Lower lobe of right lung (tissue), 2 donors: ENCODE measurements at places on chromosomes 3 and 15. TPM values are rescaled to one million over a fixed set of nuclear protein-coding genes. Genes with fewer than 3 reads are reported as not detected.

KBTBD8 gene
- total RNA-seq, result 5.8 TPM

FAM43A gene
- total RNA-seq, result 12.9 TPM

NAALADL2 gene
- total RNA-seq, result 9.8 TPM

ARL8B gene
- 90.6 TPM for total RNA-seq

GP5 gene
- 0.38 TPM for total RNA-seq

VGLL4 gene
- total RNA-seq, result 45.5 TPM

GOLGA8J gene
- total RNA-seq, result 0.59 TPM

- no peak for DNase-seq
- H3K4me3 ChIP-seq, result no peak overlapping the region
- no peak overlapping the region for H3K27ac ChIP-seq
- H3K4me1 ChIP-seq, result peaks cover 8% of the 10 kb centered on the region
These were observed 65.4 kb downstream of the USF3 start for GRCh38 chr3:113630956-113631542.

DNA sequence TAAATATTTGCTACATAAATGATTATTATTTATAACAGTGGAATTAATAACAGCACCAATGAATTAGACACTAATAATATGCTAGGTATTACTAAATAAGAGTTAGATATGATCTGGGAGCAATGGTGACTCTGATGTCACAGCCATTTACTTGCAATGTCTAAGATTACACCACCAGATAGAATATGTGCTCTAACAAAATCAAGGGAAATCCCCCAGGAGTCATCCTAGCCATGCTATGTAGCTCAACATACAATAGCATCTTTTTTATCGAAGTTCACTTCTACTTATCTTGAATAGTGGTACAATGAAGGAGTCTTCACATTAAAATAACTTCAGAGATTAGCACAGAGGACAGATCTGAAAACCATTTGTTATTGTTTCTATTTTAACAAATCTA, 154.0 kb downstream of the FMN1 start:
- no peaks in the 10 kb centered on the region for H3K36me3 ChIP-seq
- no peaks in the 10 kb centered on the region for H3K4me1 ChIP-seq
- no peak overlapping the region for H3K27ac ChIP-seq
- H3K4me3 ChIP-seq, result no peak overlapping the region
- H3K27me3 ChIP-seq, result no peaks in the 10 kb centered on the region

GRCh38 chr3:196053487-196053886, 28.4 kb downstream of the TFRC start:
- no peak overlapping the region for H3K27ac ChIP-seq
- H3K36me3 ChIP-seq, result peaks cover 100% of the 10 kb centered on the region
- no peak overlapping the region for H3K4me3 ChIP-seq
- H3K4me1 ChIP-seq, result no peaks in the 10 kb centered on the region
- DNase-seq, result no peak
- no peaks in the 10 kb centered on the region for H3K27me3 ChIP-seq

DNA sequence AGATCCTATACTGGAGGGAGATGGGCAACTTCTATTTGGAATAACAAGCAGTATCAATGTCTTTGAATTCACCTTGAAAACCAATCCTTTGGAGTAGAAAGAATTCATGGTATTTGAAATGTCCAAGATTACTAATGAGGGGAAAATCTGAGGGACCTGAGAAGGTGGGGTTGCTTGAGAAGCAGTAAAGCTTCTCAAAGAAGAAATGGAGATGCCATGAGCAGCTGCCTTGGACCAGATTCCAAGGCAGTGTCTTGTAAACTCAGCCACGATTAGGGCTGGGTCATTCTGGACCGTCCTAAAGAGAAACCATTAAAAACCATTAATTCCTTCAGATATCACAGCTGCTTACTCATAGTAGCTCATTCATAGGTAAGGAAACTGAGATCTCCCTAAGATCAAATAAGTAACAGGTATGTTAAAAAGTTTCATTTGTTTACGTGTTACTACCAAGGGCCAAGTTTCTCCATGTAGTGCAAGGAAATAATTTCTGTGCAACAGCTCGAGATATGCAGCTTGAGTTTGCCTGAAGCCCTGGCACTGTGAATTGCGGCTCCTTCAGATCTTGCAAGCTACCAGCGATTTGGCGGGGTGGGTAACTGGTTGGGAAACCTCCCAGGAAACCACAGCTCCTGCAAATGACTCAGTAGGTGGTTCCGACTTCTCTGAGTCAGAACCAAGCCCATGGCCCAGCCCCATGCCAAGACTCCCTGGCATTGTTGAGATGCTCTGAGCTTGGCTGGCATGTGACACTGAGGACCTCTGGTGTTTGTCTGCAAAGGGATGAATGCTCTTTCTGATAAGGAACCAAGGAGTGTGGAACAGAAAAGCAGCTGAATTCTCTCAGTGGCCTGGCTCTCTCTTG, 296.8 kb downstream of the RORA start:
- H3K27ac ChIP-seq, result no peak overlapping the region
- H3K4me3 ChIP-seq, result no peak overlapping the region
- no peaks in the 10 kb centered on the region for H3K4me1 ChIP-seq
- H3K27me3 ChIP-seq, result no peaks in the 10 kb centered on the region

DNA sequence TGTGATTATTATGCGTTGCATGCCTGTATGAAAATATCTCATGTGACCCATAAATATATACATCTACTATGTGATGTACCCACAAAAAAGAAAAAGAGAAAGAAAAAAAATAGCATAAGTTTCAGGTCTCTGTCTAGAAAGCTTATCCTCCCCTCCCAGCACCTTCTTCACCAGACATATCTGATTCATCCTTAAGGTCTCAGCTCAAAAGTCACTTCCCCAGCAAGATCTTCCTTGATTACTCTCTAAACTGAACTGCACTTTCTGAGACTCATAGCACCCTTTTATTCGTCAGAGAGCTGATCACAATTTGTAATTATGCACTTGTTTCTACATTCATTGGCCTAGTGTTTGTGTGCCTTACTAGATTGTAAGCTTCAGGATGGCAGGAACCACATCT, 11.1 kb upstream of the PTPN9 start:
- no peaks in the 10 kb centered on the region for H3K27me3 ChIP-seq
- DNase-seq, result no peak
- H3K27ac ChIP-seq, result no peak overlapping the region
- no peaks in the 10 kb centered on the region for H3K4me1 ChIP-seq
- peaks cover 18% of the 10 kb centered on the region for H3K36me3 ChIP-seq

GRCh38 chr3:36250191-36250590, 130.1 kb upstream of the STAC start:
- H3K4me1 ChIP-seq, result no peaks in the 10 kb centered on the region
- H3K27ac ChIP-seq, result no peak overlapping the region
- no peaks in the 10 kb centered on the region for H3K36me3 ChIP-seq
- no peak overlapping the region for H3K4me3 ChIP-seq

GRCh38 chr3:196918968-196919367, 23.4 kb downstream of the NCBP2 start:
- H3K4me3 ChIP-seq, result no peak overlapping the region
- no peaks in the 10 kb centered on the region for H3K4me1 ChIP-seq
- no peaks in the 10 kb centered on the region for H3K27me3 ChIP-seq
- H3K27ac ChIP-seq, result no peak overlapping the region
- no peak for DNase-seq

DNA sequence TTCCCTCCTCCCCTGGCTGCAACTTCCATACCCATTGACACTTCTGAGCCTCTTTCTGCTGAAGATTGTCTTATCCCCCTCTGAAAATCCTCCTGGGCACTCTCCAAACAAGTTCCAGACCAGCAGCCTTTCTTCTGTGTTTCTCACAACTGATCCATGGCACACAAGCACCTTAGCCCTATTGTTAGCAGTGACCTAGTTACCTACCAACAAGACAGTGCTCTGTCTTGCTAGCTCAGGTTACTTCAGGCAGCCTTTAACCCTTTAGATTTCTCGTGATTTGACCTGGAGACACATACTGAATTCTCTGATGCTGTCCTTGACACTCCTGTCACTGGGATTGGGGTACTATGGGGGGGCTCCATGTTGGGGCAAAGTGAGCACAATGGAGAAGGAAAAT, 82.1 kb downstream of the GTF2E1 start:
- H3K27me3 ChIP-seq, result no peaks in the 10 kb centered on the region
- H3K36me3 ChIP-seq, result no peaks in the 10 kb centered on the region
- DNase-seq, result no peak
- H3K4me1 ChIP-seq, result no peaks in the 10 kb centered on the region

DNA sequence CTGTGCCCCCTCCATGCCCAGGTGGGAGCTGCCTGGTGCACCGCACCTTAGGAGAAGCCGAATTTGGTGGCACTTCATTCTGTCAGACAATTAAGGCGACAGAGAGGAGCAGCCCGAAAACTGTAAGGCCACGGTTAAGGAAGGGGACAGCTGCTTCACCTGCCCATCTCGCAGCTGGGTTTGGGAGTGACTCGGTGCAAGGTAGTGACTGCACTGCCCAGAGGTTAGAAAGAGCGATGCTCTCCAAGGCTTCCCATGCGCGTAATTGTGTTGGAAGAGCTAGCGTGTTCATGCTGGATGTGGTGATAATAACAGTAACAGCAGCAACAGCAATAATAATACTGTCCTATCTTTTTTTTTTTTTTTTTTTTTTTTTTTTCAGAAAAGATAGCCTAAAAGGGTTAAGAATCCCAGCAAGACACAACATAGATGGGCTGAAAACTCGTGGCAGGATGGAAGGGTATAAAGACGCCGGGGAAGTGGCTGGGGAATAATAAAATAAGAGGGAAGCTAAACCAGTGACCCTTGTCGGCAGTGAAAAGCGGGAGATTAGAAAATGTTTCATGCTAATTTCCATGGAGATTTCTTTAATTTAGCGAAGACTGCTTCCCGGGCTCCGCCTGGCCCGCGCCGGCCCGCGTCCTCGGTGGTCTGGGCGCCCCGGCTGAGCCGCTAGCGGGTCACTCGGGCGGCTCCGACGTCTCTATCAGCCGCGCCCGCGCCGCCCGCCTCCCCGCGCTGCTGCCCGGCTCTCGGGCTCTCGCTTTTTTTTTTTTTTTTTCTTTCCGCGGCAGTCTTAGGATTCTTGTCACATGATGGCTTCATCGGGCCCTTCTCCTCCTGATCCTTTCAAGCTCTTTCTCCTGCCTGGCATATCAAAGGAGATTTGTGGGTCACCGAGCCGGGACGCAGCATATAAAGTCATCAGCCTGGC, 617.1 kb downstream of the NR2F2 start:
- no peaks in the 10 kb centered on the region for H3K36me3 ChIP-seq
- peak overlapping the region; percentile 28 for H3K4me3 ChIP-seq
- H3K4me1 ChIP-seq, result no peaks in the 10 kb centered on the region
- no peak overlapping the region for H3K27ac ChIP-seq
- DNase-seq, result no peak

DNA sequence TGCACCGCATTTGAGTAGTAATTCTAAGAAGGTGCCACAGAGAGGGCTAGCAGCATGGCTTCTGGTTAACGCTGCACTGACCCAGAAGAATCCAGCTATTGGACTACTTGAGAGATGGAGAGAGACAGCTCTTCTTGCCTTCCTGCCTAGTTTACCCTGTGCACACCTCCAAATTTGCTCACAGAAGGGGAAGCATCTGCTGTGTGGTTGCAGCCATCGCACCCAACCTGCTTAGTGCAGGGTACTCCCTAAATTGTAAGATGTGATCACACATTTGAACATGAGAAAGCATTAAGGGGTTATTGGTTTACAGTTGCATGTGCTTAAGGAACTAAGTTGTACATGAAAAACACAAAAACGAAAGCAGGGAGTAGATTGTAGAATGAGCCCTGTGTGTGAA, 122.1 kb downstream of the FOXB1 start:
- DNase-seq, result no peak
- no peak overlapping the region for H3K27ac ChIP-seq
- H3K27me3 ChIP-seq, result no peaks in the 10 kb centered on the region

GRCh38 chr15:90529371-90530249, at the start of gene CRTC3:
Gene CRTC3, plus strand, starts transcription at chr15:90529923. Its CDS starts 149 bp downstream, at chr15:90530072.
- peaks cover 22% of the 10 kb centered on the region for H3K4me1 ChIP-seq
- H3K27ac ChIP-seq, result peak within 1 kb of the TSS; percentile 89
- no peaks in the 10 kb centered on the region for H3K27me3 ChIP-seq
- H3K36me3 ChIP-seq, result no peaks in the 10 kb centered on the region
- DNase-seq, result peak; percentile 73
- H3K4me3 ChIP-seq, result peak within 1 kb of the TSS; percentile 89

DNA sequence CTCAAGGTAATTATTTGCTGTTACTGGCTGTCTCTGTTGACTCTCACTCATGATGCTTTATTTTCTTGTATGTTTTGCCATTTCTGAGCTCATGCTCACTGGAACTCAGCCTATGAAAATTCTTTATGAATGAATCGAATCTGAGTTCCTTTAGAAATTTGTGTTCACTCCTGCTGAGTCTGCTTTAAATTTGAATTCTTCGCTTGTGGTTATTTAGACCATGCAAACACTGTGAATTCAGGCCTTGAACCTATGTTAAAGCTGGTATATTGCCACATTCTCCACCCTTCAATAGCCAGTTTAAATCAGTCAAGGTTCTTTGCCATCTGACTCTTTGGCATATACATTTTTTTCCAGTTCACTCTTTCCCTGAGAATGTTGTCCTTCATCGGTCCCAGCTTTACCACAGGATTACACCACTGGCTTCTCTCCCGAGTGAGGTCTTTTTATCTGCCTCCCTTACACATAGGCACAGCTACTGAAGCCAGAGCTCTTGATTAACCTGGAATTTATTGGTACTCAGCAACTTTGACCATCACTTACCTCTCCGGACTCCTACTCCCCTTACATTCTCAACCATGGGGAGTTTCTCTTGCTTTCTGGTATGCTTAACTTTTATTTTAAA, 400.6 kb downstream of the VPS13C start:
- no peaks in the 10 kb centered on the region for H3K4me1 ChIP-seq
- H3K27me3 ChIP-seq, result no peaks in the 10 kb centered on the region
- no peak for DNase-seq
- H3K4me3 ChIP-seq, result no peak overlapping the region
